ENCODE measurements at places on chromosomes 5 and 9.

DNA sequence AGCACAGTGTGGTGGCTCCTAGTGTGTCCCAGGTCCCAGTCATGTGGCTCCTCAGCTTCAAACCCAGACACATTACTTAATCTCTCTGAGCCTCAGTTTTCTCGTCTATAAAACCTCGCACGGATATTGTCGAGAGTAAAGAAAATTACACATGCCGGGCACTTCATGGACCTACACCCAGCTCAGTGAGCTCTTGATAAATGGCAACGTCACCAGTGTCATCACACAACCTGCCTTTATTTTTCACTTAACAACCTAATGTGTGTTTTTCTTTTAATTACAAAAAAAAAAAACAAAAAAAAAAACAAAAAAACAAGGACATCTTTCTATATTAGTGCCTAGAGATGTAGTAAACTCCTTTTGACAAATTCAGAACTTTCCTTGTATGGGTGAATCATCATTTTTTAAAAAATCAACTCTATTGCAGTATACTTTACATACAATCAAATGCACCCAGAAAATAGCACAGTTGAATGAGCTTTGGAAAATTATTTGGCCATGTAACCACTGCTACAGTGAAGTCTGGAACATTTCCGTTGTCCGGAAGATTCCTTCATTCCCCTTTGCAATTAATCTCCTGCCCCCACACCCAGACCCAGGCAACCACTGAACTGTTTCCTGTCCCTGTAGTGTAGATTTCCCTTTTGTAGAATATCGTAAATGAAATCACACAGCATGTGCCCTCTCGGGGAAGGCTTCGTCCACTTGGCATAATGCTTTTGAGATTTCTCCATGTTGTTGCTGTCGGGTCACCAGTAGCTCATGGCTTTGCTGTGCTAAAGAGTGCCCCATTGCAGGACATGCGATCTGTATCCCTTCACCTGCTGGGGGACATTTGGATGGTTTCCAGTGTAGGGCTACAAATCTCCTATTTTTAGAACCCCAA, 100.4 kb upstream of the LARP1 start:
- DNase-seq = no peak

DNA sequence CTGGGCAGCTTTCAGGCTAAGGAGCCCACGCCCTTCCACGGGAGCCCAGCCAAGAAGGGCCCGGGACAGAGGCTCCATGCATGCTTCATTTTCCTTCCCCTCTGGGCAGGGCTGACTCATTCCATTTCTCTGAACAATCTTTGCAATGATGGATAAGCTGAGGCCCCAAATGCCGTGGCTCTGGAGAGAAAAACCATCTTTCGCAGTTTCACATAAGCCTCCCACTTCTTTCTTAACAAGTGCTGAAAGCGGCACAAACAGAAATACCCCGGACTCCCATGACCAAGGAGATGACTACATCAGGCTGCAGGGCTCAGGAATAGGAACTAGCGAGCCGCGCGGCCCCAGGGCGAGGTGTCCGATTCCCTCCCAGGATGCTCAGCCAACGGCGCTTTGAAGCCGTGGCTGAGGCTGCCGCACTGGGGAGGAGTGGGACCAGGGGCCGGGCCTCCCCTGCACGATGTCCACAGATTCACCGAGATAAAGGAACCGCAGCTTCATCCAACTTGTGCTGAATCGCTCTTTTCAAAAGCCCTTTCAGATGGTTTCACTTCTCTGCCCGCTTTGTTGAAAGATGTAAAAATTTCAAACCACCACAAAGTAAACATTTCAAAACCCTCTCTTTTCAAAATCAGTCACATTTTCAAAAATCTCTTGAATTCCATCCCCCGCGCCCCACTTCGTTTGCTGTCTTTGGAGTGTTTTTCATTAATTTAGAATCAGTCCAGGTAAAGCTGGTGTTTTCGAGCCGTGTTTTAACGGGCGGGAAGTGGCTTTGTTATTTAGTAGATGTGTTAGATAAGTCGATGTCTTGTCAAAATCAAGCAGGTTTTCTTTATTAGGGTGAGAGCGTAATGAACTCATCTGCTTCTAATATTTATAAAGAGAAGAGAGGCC, 96.5 kb upstream of the LMX1B start:
- peak; percentile 75 for DNase-seq

- DNase-seq = no peak
These were observed 10.6 kb upstream of the SEMA6A start for GRCh38 chr5:116585227-116585626.

DNA sequence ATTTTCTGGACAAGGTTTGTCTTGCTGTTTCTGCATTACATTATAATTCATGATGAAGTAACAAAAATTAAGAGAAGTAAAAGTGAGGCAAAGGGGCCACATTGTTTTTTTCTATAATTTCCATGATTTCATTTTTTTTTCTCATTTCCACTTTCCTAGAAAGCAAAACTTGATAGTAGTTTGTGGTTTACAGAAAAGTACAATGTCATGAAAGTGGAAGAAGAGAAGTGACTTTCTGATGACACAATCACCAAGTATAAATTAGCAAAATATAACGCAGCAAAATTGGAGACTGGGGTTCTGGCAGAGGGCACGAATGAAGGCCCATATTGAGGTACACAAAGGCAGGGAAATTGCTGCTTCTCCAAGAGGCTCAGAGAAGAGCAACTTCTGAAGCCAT, 5.0 kb upstream of the IFNA14 start:
- peak; percentile 30 for DNase-seq

DNA sequence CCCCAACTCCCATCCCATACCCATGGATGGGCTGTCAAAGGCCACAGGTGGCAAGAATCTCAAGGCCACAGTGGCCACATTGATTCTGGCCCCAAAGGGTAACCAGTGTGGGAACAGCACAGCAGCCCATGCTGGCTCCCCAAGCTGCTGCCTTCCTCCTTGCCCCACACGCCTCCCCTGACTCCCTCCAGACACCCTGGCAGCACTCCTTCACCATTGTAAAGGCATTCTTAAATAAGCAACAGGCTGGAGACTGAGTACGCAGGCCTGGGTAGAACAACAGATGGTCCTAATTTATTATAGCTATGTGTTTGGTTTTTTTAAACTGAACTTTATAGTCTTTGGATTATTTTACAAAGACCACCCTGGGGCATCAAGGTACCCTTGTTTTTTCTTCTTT, 158.8 kb downstream of the TSSK1B start:
- DNase-seq = no peak

DNA sequence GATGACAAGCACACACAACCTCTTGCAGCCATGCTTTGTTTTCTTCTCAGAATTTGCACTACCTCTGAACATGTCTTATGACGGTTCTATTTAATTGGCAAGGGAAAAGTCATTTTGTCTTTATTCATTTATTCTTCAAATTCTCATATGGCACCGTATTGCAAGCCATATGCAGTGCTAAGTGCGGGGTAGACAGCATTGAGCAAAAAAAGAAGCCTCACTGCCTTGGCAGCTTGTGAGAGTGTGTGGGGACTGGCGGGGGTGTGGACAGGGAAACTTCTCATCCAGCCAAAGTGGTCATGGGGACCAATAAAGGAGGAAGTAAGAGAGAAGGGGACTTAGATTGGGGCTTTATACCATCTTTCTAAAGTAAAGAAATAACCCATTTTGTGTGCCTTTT, 160.0 kb downstream of the CDH12 start:
- no peak for DNase-seq

DNA sequence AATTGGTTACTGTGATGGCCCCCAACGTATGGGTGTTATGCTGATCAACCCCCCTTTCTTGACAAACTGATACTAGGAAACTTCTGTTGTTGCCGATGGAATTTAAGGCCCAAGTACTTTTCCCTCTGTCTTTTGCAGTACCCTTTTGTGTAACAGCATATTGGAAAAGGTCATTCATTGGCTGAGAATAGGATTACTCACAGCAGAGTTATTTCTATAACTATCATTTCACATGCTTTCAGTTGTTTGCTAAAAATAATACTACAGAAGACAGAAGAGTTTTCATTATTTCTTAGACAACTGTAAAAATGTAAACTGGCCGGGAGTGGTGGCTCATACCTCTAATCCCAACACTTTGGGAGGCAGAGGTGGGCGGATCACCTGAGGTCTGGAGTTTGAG, 329.5 kb downstream of the KIAA0825 start:
- no peak for DNase-seq

- DNase-seq = no peak
These were observed 56.1 kb downstream of the CFAP90 start for GRCh38 chr5:7794823-7795222.

GRCh38 chr9:91066042-91066415, 264.4 kb downstream of the SYK start:
- DNase-seq = no peak

GRCh38 chr5:111345731-111346130, 121.5 kb downstream of the CAMK4 start:
- DNase-seq = no peak

- no peak for DNase-seq
These were observed 33.1 kb downstream of the FANCC start for GRCh38 chr9:95284162-95285080.

- no peak for DNase-seq
These were observed 465.3 kb upstream of the CLINT1 start for GRCh38 chr5:158324236-158324635.

GRCh38 chr9:85225180-85225579, 516.6 kb downstream of the AGTPBP1 start:
- DNase-seq = no peak

GRCh38 chr5:142763701-142764100, 6.5 kb upstream of the ARHGAP26 start:
- DNase-seq = no peak

GRCh38 chr9:97220894-97221477, 86.5 kb upstream of the CCDC180 start:
- DNase-seq = no peak

- no peak for DNase-seq
These were observed 211.5 kb downstream of the PAPPA start for GRCh38 chr9:116365056-116365471.

DNA sequence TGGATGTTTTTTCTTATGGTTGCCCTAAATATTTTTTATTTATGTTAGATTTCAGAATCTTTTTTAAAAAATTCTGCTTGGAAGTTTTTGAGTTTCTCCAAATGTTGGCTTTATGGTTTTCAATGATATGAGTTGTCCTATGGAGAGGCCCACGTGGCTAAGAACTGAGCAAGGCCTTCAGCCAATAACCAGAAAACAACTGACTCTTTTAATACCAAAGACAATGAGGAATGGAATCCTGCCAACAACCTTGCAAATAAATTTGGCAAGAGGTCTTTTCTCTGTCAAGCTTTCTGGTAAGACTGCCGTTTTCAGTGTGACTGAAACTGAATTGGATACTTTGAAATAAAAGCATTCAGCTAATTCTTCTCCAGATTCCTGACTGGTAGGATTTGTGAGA, 1740.1 kb upstream of the WWC1 start:
- no peak for DNase-seq

GRCh38 chr5:111997711-111998110, 240.7 kb upstream of the NREP start:
- DNase-seq = no peak

GRCh38 chr9:88243736-88244135, 105.5 kb upstream of the SPATA31C2 start:
- DNase-seq = no peak

GRCh38 chr5:157157293-157157891, 8.7 kb downstream of the GARIN3 start:
- no peak for DNase-seq

DNA sequence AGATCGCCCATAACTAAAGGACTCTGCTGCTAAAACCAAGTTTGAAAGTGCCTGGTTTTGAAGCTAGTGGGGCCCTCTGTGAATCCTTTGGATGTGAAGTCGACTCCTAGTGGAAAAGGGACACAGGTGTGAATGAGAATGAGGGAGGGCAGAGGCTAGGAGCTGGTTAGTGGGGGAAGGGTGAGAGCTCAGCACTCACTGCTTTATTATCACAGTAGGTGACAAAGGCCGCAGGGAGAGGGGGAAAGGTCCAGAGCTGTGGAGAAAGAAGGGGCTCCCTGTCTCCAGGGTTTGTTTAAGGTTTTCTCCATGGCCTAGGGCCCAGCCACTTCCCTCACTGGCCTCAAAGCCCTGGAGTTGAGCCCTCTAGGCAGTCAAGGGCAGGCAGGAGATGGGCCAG, 3.5 kb downstream of the HDHD3 start:
- DNase-seq = no peak

DNA sequence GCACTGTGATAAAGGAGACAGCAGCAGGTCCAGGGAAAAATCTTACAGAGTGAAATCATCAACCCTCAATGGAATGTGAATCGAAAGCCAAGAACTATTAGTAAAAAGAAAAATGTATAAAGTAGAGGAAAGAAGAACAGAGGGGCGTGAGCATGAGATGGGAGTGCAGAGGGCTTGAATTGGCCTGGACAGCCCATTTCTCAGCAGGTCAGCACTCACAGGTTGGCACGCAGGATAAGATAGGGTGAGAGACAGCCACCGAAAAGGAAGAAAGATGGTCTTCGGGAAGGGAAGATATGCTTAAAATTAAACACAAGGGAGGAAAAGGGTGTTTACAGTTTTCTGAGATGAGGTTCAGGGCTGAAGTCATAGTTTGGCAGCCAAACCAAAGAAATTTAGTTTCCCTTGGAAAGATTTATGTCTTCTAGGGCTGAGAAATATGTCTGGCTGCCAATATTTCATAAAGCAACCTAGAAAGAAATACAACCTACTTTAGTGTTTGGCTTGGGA, 524.7 kb downstream of the SPATA31D1 start:
- DNase-seq = no peak

DNA sequence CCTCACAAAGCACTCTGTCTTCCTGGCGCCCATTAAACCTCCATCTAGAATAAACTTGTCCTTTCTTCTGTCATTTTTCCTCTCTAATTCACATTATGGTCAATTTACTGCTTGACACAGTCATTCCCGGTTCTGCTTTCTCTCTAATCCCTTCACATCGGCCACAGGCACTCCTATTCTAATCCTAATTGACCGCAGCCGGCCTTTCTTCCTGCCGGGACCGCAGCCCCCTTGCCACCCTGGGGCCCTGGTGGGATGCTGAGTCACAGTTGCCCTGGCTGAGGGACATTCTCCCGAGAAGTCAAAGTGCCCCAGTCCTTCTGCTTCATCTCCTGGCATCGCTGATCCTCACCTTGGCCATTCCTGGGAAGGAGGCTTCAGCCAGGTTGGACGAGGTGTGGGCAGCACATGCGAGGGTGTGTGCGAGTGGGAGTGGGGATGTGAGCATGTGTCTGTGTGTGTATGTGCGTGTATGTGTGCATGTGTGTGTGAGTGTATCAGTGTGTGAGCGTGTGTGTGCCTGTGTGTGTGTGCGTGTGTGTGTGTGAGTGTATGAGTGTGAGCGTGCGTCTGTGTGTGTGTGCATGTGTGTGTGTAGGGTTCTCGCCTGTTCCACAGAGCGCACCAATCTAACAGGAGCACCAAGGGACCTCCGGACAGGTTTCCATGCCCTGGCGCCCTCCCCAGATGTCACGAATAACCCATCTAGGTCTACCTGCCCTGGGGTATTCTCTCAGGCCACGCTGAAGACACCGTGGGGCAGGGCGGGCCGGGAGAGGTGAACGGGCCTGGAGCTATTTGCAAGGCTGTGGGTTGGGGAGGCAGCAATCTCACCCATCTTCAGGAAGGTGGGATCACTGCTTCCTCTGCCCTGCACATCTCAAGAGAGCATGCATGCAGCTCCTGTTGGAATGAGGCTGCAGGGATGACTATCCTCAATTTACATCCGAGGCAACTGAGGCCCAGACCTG, 191.2 kb downstream of the PAX5 start:
- DNase-seq = no peak
